ENCODE measurements at places on chromosomes 2 and 18.

DNA sequence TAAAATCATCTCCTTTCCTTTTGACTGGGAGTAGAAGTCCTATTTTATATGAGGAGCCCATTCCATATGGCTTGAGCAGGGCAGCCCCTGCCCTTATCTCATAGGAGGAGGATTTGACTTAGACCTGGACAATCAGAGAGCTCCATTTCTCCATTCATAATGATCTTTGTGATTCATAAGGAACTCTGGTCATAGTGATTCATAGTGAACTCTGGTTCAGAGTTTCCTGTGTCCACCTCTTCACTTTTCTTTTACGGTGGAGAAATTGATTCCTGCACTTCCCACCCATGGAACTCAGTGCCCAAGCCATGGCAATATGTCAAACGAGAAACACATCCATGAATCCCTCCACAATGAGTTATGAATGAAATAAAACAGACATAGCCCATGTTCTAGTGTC is 12.8 kb upstream of the MYO3B start:
- no peak for DNase-seq

DNA sequence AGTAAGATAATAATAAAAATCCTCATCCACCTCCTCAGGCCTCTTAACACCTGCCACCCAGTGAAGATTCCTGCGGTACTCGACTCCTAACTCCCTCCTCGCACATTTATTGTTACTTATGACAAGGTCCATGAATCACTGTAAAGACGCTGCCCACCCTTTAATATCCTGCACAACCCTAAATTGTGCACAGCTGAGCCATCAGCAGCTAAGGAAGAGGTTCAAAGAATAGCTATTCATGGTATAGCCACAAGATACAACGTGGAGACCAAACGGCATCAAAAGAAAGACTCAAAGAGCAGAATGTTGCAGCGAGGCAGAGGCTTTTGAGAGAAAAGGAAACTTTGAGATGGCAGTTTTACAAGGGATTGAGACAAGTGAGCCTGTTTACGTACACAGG is 266.3 kb downstream of the SATB2 start:
- DNase-seq, result no peak

DNA sequence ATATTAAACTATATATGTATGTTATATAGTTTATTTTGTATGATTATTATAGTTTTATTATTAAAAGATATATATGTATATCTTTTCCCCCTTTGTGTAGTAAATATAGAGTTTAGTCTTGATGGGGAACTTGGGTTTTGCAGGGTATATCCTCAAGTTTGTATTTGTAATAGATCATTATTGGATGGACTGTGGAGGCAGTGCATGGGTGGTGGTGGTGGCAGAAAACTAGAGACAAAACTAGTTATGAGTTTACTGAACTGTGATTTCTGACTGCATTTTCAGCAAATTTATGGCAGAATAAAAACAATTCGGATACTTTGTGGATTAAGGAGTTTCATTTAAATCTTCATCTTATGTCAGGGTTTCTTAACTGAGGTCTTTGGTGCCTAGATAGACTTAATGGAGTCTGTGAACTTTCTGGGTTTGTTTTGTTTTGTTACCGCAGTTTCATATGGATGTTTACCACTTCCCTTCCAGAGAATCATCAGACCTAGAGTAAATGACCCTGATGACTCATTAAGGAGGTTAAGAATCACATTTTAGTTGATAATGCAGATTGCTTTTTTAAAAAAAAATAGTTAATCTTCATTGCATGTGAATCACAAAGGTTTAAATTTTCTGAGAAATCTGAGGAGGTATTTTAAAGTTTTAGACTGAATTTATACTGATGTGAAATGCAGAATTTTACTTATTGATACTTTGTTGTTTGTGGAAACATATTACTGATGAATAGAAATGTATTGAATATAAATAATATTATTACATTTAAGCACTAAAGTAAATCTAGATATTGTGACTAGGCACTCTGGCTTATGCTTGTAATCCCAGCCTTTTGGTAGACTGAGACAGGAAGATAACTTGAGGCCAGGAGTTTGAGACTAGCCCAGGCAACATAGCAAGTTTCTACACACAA is 14.5 kb downstream of the EPC2 start:
- DNase-seq, result no peak

- DNase-seq, result no peak
These were observed 65.1 kb upstream of the FOSL2 start for GRCh38 chr2:28327581-28327955.

DNA sequence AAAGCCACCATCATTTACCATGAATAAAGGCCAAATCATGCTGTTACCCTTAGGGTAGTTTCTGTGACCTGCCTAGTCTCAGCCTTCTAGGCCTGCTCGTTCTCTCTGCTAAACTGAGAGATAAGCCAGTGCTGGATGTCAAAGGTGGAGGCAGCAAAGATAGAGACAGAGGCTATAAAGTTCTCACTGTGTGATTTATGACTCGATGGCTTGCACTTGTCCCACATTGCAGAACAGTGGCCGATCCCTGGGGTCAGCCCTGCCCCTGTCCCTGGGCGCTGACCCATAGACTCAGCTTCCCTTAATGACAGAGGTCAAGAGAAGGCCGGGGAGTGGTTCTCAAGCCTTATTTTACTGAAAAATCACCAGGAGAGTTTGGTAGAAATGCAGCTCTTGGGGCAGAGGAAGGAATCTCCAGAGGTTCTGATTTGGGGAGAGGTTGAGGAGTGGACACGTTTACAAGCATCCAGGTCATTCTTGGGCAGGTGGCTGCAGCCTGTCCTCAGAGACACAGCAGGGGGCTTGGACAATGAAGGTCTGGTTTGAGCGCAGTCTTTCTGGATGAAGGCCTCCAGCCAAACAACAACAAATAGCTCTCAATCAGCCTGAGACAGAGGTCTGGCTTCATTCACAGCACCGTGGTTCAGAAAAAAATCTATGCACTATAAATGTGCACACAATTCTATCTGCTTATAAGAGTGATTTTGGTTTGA is 143.5 kb downstream of the ACKR3 start:
- no peak for DNase-seq

- no peak for DNase-seq
These were observed 64.4 kb downstream of the LCLAT1 start for GRCh38 chr2:30511122-30512083.

- no peak for DNase-seq
These were observed 95.7 kb downstream of the ZNF385B start for GRCh38 chr2:179765666-179766065.

GRCh38 chr2:220300806-220301205 is 673.4 kb downstream of the SLC4A3 start:
- no peak for DNase-seq

DNA sequence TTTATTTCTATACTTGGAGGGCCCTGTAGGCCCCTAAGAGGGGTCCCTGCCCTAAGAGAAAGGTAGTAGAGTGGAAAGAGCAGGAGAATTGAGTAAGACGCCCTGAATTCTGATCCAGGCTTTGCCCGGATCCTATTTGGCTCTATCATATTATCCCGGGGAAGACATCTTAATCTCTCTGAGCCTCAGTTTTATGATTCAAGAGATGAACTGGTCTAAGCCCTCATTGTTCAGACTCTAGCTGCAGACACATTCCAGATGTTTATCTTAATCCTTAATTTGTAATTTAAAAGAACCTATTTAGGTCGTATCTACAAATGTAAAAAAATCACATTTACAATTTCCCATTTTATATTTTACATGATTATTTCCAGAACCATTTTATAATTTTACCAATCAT is 220.1 kb downstream of the AGPS start:
- DNase-seq, result no peak

- no peak for DNase-seq
These were observed 15.8 kb downstream of the C18orf63 start for GRCh38 chr18:74331404-74331803.
